ENCODE measurements at places on chromosomes 3 and 15. TPM values are rescaled to one million over a fixed set of nuclear protein-coding genes. Genes with fewer than 3 reads are reported as not detected.

GRCh38 chr3:70855149-70855548 lies 542.7 kb upstream of the MDFIC2 start:
- DNase-seq = no peak

- DNase-seq = no peak
Observed at GRCh38 chr3:174444391-174444790, 414.7 kb upstream of the NAALADL2 start.

DNA sequence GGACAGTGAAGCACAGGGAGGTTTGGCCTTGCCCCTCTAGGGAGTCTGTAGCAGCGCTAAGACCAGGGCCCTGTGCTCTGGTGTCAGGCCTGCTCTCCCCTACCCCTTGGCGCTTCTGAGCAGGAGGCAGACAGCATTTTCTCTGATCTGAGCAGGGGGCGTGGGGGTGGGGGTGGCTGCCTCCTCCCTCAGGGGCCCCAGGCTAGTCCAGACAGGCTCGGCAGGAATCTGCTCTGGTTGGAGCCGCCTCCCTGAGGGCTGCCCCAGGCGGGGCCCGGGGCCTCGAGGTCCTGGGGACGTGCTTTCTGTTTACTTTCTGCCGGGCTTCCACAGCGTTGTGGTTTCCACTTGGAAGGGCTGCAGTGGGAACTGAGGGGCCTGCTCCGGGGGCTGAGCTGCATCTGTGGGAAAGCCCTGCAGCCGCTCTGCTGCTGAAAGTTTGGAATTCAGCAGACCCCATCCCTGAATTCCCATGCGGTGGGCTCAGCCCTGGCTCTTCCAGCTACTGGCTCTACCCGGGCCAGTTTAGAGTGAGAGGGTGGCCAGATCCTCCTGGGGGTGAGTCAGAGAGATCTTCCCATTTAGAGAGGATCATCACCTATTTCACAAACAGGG lies 105.4 kb downstream of the LINGO1 start:
- DNase-seq = no peak

- no peak for DNase-seq
Observed at GRCh38 chr3:107753494-107753893, 230.7 kb downstream of the BBX start.

DNA sequence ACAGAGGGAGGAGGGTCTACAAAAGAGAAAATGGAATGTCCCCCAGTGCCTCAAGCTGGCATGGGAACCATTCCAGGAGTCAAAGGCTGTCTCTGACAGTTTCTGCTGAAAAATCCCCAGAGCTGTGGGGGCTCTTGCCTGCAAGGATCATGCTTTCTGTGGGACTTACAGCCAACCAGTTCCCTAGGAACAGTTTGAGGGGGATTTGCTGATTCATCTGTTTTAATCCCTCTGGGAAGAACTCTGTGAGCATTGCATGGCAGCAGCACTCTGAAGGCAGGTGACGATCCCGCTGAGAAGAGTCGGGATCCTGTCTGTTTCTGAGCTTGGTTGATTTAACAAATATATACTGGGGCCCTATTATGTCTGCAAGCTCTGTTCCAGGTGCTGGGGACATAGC lies 176.0 kb downstream of the SSR3 start:
- DNase-seq = no peak

DNA sequence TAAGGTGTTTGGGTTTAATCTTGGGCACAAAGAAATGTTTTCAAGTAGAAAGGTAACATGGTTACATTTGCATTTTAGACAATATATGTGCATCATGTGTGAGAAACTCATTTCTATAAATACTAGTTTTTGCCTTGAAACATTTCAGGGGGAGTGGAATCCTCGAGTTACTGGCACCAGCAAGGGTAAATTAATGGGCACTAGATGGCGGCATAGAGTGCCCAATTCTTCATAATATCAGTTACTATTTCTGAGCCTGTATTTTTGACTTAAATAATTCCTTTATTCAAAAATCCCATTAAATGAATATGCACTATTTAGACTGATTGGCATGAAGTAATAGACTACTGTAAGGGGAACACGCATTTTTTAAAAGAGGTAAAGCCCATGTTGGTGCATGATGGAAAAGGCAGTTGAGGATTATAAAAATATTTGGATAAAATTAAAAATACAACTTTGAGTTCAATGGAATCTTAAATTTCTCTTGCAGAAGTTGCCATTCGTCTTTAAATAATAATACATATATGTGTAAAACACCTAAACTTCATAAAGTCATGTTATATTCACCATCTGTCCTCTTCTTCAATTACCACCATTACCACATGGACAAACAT lies 106.3 kb downstream of the ZBTB20 start:
- no peak for DNase-seq

DNA sequence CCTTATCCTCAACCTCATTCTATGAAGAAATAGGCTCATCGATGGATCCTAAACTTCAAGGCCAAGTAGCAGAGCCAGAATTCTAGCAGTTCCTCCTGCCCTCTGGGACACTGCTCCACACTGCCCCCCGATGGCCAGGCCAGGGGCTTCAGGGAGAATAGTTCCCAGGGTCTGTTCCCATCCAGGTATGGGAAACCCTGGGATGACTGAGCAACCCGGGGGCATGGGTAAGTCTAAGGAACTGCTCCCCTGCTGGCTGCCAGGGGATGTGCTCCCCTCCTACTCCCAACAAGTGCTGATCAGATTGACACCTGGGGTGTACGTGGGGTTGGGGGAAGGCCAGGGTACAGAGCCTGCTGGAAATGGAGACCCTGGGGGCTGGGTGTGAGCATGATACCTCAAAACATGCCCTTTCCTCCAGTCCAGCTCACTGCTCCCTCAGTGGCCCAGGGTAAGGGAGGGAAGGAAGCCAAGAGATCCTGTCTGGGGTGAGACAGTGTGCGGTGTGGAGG lies 7.6 kb downstream of the ULK3 start:
- peak; percentile 76 for DNase-seq

DNA sequence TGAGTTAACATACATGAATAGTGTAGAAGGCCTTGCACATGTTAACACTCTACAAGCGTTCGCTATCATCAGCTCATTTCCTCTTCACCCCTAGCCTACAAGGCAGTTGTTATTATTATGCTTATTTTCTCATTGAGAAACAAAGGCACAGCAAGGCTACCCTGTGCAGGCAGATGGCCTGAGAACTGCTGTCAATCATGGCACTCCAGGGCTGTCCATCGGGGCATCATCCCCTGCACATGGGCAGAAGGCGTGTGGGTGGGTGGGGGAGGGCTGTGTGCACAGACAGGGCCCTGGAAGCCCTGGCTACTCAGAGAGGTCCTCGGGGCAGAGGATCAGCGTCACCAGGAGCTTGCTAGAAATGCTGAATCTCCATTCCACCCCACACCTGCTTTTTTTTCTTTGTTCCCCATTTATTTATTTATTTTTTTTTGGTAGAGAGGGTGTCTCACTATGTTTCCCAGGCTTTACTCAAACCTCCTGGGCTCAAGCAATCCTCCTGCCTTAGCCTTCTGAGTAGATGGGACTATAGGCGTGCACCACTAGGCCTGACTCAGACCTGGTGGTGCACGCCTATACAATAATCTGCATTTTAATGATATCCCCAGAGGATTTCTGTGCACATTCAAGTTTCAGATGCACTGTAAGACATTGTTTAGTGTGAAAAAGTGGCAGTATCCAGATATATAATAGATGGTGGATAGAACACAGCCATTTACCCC lies 9.6 kb upstream of the ZXDC start:
- no peak for DNase-seq

DNA sequence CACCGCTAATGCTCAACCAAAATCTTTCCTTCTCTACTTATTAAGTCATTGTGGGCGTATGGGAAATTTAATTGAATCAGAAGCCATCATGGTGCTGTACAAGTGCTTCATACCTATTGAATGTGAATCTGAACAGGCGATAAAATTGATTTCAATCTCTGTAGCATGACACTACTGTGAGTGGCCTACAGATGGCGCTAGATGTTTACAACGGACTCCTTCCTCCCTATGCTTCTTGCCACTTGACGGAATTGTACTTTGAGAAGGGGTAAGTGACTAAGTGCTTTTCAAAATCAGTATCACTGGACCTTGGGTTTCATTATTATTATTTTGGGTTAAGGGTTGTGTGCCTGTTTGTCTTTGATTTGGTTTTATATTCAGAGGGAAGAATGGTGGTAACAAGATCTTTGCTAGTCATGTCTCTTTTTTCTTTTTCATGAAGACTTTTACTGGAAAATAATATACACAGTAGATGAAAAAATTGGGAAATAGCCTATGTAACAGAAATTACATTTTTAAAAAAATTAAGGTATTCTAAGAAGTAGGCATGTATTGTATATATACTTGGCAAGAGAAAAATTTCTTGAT lies 35.4 kb downstream of the ACP3 start:
- DNase-seq = no peak

DNA sequence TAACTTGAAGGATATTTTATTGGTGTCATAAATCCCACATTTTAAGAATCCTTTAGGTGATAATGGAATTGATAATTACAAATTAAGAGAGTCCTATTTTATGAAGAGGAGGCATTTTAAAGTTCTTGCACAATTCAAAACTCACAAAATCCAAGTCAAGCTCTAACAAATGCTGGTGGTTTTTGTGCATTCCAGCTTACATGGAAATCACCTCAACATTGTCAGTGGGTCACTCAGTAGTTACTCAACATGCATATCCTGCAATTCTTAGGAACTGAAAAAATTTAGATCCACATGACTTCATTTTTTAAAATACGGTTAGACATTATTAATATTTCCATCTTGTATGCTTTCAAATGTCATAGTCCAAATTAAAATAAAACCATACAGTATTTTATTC lies 487.2 kb downstream of the CNTN3 start:
- DNase-seq = no peak

- no peak for DNase-seq
Observed at GRCh38 chr3:71304684-71305083, 278.8 kb downstream of the FOXP1 start.

- DNase-seq = no peak
Observed at GRCh38 chr15:71330638-71331162, 215.4 kb downstream of the THSD4 start.

DNA sequence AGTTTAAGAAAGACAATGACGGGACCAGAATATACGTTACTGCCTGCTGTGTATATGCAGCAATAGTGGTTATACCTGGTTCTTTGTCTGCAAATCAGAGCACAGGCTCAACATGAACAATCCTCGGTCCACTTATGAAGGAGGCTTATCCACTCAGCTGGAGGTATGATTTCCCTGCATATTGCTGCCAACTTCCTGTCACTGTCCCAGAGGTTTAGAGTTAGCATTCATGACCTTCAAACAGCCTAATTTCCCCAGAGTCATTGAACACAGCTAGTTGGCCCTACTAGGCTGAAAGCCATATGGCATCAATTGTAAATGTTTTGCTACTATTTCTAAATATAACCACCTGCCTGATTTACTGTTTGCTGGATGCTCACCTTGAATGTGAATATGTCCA lies 224.9 kb upstream of the ZNF717 start:
- DNase-seq = no peak

DNA sequence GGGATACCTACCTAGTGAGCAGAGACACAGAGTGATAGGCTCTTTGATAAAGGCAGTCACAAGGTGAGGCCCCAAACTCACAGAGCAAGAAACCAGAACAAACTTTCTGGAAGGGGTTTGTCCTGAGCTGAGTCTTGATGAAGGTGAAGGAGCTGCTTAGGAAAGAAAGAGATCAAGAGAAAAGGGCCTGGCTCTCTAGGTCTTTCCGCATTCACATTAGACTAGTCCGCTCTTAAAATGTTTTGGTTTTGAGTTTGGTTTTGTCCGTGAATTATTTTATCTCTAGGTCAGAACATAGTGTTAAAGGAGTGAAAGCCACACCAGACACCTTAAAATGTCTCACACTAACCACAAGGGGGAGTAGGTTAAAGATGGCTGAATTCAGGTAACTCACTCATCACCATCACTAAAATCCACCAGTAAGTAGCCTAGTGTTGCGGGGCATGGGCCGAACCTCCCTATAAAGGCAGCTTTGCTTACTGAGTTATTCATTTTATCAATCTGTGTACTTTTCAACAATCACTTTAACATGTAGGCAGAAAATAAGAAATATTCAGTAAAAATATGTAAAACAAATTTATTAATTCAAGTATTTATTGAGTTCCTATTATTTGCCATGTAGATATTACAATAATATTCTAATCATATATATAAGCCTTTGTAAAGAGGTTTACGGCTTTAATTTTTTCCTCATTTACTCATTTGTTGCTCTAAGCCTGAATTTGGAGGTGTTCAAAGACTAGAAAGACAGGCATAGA lies 121.5 kb upstream of the TSC22D2 start:
- DNase-seq = no peak

- no peak for DNase-seq
Observed at GRCh38 chr3:110383356-110383755, 688.3 kb upstream of the NECTIN3 start.

- no peak for DNase-seq
Observed at GRCh38 chr3:117786349-117786748, 1076.8 kb downstream of the TUSC7 start.

DNA sequence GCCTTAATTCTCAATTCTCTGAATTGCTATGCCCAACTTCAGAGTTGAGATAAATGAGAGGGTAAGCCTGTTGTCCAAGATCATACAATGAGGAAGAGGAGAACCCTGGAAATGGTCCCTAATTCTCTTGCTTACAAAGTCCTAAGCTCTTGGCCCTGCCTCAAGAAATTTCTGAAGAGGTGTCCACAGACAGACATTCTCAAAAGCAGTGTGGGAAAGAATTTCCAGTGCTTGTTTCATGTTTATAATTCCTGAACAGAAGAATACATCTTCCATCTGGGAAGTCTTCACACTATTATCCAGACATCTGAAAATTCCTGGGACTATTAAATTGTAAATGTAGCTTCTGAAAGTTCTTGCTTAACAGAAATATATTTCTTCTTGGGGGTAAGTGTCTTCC lies 166.8 kb upstream of the LRTM1 start:
- DNase-seq = no peak

DNA sequence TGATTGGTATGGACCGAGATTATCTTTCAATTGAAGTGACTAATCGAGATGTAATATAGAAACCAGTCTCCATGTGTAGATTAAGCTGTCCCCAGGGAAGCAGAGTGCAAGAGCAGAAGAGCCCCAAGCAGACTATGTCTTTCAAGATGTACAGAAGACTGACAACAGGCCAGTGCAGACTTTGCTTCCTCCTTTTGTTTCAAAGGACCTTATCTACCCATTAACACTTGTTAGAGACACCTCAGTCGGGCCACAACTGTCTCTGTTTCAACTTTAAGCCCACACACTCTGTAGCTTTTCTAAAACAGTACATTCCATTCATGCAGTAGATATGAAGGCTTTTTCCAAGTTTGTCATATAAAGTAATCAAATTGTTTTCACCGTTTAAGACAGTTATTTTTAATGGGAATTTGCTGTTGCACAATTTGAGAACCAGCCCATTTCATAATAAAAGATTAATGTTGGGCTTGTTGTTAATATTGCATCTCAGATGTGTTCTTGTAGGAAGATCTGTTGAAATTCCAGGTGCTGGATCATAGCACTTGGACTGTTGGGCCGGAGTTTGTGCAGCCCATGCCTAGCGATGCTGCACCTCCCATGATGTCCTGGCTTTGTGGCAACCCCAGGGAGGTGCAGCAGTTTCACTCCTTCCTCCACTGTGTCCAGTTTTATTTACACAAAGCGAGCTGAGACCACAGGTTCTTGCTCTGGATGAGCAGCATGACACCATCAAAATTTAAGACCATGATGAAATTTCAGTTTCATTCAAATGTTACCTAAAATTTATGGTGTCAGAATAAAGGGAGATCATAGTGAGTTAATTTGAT lies 12.4 kb downstream of the GORASP1 start:
- DNase-seq = no peak

GRCh38 chr3:106184540-106185457 lies 316.0 kb upstream of the CBLB start:
- no peak for DNase-seq

- no peak for DNase-seq
Observed at GRCh38 chr3:134638385-134639030, 12.3 kb downstream of the KY start.

Gene VILL
- 4.0 TPM for total RNA-seq

Gene CPEB1
- 1.3 TPM for total RNA-seq

Gene NOP10
- total RNA-seq = 136 TPM

Gene MAPK6
- 17.6 TPM for total RNA-seq
